ENCODE measurements at places on chromosomes 5 and 9.

DNA sequence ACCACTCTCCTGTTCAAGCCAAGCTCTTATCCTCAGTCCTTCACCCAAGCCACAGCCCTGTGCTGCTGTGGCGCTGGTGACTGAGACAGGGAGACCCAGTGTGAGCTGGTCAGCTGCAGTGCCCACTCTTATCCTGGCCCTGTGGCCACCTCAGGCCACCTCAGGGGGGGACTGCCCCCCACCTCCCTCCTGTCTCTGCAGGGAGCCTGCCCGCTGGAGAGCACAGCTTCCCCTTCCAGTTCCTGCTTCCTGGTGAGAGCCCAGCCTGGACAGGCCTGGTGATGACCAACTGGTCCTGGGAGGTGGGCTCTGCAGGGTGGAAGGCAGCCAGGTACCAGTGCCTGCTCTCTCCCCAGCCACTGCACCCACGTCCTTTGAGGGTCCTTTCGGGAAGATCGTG, 5.5 kb upstream of the EHMT1 start:
- DNase-seq, result no peak

GRCh38 chr5:21774281-21774680, 1078.9 kb downstream of the CDH12 start:
- no peak for DNase-seq

DNA sequence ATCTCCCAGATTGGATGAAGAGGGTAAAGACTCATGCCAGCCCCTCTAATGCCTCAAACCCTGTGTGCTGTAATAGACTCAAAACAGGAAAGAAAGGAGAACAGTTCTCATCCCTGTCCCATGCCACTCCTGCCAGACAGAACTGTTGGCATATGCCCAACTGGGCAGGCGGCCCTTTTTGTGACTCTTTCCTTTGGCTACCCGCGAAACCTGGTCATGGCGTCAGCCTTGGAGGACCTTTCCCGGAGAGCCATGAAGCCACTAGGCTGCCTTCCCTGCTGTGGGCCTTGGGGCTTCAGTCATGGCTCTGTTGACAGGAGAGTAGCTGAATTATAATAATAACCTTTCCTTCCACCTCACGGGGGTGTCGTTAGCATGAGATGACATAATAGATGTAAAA, 75.9 kb upstream of the SEMA6A start:
- DNase-seq, result no peak

- DNase-seq, result peak; percentile 39
These were observed 780 bp downstream of the RNU6ATAC start for GRCh38 chr9:134163371-134164196.

DNA sequence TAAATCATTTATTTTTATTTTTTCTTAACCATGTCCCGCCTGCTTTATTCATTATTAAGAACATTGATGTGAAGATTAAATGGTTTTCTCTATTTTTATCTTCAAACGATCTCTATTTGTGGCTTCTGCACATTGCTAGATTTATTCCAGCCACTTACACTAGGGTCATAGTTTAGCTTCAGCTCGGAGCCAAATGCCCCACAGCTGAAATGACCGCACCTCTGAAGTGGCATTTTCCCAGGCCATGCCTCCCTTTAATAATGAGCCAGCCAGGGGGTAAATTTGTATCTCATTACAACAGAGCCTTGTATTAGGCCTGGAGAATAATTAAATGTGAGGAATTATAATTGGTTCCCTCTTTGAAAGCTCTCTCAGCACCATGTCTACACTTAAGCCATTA, 89.4 kb downstream of the DOCK8 start:
- DNase-seq, result no peak

- peak; percentile 49 for DNase-seq
These were observed 6.3 kb upstream of the MED7 start for GRCh38 chr5:157148734-157149615.

- DNase-seq, result no peak
These were observed 724 bp downstream of the PRRC2B start for GRCh38 chr9:131394464-131395156.

- no peak for DNase-seq
These were observed 70.4 kb upstream of the SNX2 start for GRCh38 chr5:122704247-122705036.

DNA sequence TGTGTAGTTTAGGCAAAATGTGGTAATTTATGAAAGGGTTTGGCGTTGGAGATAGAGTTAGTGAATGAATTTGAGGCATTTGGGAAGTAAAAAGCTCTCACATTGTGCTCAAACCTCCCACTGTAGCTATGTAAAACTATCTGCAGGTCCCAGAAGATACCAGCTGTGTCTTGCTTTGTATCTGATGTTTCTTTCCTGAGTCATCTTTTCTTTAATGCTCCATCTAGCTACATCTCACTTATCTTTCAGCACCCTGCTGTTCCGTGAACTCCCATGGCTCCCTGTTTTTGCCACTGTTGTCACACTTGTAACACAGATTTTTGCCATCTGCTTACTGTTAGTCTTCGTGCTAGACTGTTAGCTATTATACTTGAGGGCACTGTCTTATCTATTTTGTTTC, 253.1 kb downstream of the NPR3 start:
- DNase-seq, result no peak

- no peak for DNase-seq
These were observed 558.4 kb upstream of the ST8SIA4 start for GRCh38 chr5:101461455-101461854.

GRCh38 chr5:126568206-126568755, 26.7 kb downstream of the ALDH7A1 start:
- no peak for DNase-seq

GRCh38 chr5:111954516-111955395, 197.8 kb upstream of the NREP start:
- no peak for DNase-seq

GRCh38 chr9:80890124-80890523, 799.2 kb downstream of the TLE1 start:
- no peak for DNase-seq

DNA sequence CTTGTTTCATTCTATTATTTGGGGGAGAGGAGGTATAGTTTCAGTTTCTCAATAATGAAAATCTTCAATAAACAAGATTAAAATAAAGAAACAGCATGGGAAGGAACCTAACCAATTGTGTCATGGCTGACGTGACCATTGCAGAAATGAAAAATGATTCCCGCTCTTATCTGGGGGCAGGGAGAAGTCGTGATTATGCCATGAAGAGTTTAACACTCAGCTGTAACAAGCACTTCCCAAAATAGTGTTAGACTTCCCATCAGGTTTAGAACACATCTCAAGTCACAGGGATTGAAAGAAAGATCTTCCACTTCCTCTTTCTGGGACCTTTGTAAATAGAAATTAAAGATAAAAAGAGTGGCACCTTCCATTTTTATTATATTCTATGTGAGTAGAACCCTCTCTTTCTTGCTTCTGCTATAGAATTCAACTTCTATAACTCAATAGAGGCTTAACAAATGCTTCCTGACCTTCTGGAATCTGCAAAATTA, 122.2 kb downstream of the TRPM6 start:
- no peak for DNase-seq

GRCh38 chr5:10310066-10310779, 2.5 kb upstream of the CMBL start:
- DNase-seq, result no peak

GRCh38 chr9:20650750-20651299, 28.5 kb upstream of the MLLT3 start:
- DNase-seq, result no peak

DNA sequence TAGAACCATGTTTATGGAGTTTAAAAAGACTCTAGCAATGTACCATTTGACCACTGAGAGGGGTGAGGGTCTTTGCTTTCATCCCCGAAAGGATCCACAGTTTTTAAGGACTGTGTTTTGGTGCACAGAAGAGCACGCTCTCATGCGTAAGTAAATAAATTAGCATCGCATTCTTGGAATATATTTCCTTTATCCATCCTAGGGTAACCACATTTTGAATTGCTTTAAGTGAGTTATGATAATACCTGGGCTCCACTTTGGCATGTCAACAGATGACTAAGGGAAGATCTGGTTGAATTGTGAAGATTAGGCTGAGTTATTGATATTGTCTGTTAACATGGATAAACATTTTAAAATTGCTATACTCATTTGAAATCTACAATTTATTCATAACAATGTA, 89.4 kb upstream of the EDIL3 start:
- no peak for DNase-seq
